Thyroid gland (tissue), 4 donors: ENCODE measurements at places on chromosomes 3 and 15.

GRCh38 chr3:55622116-55622515 lies 135.0 kb upstream of the WNT5A start:
- DNase-seq: no peak

DNA sequence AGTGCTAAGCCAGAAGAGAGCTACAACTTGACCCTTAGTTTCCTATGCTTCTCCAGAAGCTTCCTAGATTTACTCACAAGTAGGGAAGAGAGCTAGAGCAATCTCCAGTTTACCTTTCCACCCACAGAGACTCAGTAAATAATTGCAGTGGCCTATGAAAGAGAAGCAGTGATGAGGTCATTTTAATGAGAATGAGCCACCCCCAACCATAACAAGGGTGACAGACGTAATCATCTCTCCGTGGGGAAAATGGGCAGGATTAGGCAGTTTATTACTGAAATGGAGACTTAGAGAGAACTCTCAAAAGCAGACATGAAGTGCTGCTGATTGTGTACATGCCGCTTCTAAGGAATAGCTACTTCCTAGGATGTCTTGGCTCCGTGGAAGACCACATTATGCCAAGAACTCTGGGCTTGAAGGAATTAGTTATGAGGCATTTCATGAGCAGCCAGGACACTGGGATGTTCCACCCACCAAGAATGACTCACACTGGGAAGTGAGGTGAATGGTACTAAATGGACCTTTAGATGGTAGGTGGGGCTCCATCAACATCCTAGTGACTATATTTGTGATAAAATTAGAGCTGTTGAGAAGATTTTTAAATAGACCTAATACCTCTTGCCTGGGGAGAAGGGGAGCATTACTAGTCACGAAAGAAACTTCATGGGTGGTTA lies 160.9 kb downstream of the EDEM1 start:
- DNase-seq: no peak

- peak; percentile 45 for DNase-seq
Measured at GRCh38 chr3:16508591-16508995, 4.9 kb downstream of the RFTN1 start.

GRCh38 chr15:60299452-60300047 lies 98.2 kb downstream of the ANXA2 start:
- DNase-seq: no peak

- DNase-seq: no peak
Measured at GRCh38 chr15:86764021-86764420, 684.4 kb downstream of the AGBL1 start.

GRCh38 chr15:31433091-31433490 lies 106.5 kb downstream of the KLF13 start:
- no peak for DNase-seq

- peak; percentile 45 for DNase-seq
Measured at GRCh38 chr15:99755692-99756409, 22.6 kb upstream of the LYSMD4 start.

DNA sequence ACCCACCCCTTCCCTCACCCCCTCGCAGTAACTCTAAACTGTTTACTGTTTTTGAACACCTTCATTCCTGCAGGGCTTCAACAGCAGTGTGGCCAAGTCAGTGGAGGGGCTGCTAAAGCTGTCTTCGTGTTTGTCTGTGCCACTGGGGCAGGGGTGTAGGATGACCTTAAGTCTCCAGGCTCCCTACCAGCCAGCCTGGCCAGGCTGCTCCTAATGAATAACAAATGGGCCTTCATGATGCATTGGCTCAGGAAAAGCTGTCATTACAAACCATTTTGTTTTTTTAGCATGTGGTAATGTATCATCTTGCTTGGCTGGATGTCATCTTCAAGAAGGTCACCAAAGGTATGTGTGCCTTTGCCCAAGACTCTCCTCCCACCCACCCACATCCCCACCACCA lies 372.2 kb upstream of the WNT5A start:
- no peak for DNase-seq

DNA sequence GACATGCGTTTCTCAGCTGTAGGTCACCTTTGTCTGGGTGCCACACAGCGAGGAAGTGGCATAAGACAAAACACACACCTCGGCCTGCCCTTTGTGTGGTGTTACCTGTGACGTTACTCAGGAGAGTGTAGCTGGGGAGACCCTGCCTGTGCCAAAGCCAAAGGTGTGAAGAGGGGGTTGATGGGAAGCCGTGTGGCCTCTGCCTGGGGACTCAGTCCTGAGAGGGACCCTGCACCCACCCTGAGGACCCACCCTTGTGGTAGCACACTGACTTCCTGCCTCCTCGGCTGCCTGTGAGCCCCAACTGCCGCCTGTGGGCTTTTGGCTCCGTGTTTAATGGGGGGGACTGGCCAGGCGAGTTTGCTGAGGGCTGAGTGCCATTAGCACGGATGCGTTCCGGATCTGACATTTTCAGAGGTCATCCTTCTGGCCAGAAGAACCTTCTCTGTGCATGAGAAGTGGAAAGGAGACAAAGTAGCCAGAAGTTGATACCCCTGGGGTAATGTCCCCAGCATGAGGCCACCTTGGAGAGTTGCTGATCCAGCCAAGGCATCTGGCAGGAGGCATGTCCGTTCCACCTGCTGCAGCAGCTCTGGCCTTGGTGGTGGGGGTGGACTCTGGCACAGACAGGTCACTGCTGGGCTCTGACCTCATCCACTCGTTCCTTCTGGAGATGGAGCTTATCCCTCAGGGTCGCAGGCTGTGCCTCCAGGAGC lies 51.8 kb upstream of the FURIN start:
- DNase-seq: no peak

- DNase-seq: no peak
Measured at GRCh38 chr15:51223771-51224229, 114.6 kb downstream of the CYP19A1 start.

GRCh38 chr3:3023111-3023745 lies 86.9 kb downstream of the IL5RA start:
- DNase-seq: no peak

- DNase-seq: no peak
Measured at GRCh38 chr3:107367353-107367752, 9.9 kb upstream of the CCDC54 start.

GRCh38 chr3:135325096-135325495 lies 530.0 kb downstream of the EPHB1 start:
- peak; percentile 80 for DNase-seq

- DNase-seq: no peak
Measured at GRCh38 chr3:39125841-39126500, 18.5 kb downstream of the TTC21A start.

- DNase-seq: no peak
Measured at GRCh38 chr3:51044982-51045381, 340.1 kb upstream of the MANF start.

- peak; percentile 37 for DNase-seq
Measured at GRCh38 chr3:64223791-64224745, 1.2 kb downstream of the PRICKLE2 start.

DNA sequence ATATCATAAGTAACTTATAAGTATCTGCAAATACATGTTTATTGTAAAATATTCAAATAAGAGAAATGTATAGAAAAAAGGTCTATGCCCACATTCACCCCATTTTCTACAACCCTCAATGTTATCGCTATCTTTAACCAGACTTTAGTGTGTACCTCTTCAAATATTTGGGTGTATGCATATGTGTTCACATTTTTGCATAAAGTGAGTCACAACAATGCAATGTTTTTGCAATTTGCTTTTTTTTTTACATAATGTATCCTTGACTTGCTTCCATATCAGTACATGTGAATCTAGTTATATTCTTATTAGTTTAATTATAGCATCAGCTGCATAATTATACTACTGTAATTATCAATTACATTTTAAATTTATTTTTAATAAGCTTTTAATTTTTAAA lies 117.3 kb upstream of the LYSMD4 start:
- DNase-seq: no peak

DNA sequence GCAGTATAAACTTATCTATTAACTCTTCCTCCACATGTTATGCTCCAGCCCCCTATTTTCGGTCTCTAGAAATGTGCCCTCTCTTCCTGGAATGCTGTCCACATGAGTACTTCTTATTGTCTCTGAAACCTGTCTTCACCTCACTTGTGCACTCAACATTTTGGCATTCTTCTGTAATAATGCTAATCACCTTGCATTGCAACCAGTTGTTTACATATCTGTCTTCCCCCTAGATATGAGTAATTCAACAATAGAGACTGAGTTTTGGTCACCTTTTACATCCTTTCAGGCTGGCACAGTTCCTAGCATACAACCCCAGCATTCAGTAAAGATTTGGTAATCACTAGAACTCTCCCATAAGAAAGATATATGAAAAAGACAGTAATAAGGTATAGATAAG lies 17.2 kb downstream of the CCDC80 start:
- no peak for DNase-seq

DNA sequence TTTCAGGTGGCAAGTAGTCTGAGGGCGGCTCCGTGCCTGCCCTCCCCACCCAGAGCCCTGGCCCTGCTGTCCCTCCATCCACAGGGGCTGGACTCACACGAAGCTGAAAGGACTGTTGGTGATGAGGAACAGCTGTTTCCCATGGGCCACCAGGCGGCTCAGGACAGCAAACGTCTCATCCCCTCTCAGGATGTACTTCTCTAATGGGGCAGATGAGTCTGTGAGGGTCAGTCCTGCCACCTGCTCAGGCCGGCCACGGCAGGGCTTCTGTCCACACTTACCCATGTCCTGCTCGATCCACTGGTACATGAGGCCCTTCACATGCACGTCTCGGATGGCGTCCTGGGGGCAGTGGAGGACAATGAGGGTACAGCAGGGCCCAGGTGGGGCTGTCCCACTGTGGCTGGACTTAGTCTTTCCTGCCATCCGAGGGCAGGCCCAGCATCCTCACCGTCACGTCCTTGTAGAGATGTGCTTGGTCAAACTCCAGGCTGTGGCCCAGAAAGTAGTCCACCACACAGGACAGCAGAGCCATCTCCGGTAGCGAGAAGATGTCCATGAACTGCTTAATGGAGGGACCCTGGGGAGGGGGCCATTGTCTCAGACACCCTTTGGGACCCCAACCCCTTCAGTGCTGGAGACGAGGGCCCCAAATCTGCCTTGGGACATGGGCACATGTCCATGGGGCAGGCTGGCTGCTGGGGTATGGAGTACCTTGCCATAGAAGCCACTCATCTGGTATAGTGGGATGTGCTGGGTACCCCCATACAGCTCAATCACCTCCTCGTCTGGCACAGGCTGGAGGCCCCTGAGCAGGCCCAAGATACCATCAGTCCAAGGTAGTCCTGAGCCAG lies 5.7 kb downstream of the NT5DC2 start:
- DNase-seq: no peak

GRCh38 chr3:183381179-183381578 lies 47.2 kb downstream of the MCF2L2 start:
- DNase-seq: no peak

DNA sequence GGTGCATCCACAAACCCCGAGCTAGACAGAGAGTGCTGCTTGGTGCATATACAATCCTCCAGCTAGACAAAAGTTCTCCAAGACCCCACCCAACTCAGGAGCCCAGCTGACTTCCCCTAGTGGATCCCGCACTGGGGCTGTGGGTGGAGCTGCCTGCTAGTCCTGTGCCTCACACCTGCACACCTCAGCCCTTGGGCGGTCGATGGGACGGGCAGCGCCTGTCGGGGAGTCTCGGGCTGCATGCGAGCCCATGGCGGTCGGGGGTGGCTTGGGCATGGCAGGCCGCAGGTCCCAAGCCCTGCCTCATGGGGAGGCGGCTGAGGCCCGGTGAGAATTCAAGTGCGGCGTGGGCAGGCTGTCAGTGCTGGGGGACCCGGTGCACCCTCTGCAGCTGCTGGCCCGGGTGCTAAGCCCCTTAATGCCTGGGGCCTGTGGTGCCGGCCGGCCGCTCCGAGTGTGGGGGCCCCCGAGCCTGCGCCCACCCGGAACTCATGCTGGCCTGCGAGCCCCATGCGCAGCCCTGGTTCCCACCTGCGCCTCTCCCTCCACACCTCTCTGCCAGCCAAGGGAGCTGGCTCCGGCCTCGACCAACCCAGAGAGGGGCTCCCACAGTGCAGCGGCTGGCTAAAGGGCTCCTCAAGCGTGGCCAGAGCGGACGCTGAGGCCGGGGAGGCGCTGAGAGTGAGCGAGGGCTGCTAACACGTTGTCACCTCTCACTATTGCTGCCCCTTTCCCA lies 31.0 kb downstream of the ZNF589 start:
- no peak for DNase-seq

- no peak for DNase-seq
Measured at GRCh38 chr15:87743562-87743961, 513.0 kb downstream of the NTRK3 start.
